ELF-1 (cell line): ENCODE measurements at places on chromosomes 13 and 19.

DNA sequence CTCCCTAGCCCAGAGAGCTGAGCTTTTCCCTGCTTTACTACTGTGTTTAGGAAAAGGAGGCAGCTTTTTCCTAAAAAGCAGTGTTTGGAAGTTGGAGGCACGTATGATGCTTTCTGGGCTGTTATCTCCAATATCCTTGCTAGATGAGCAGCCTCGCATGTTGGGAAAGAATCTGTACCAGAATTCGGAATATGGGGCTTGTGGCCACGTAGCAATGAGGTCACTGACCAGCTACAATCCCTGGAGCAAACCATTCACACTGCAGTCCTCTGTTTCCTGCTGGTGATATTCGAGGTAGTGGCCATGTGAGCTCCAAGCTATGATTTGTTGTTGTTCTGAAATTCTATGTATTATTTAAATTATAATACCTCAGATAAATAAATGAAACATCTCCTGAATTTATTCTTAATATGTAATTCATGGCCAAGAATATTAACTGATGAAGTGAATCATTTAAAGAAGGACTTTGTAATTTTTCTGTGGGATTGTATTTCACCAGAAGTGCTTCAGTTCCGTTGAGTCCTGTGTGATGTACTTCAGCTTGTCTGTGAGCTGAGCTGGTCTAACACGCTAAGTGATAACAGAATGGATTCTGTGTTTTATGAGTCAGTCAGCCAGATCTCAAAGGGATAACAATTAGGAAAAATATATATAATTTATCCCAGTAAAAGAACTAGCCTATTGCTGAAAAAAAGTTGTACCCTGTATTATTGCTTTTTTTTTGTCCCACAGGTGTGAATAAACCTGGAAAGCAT lies 319.5 kb downstream of the SHISA2 start:
- DNase-seq = no peak

DNA sequence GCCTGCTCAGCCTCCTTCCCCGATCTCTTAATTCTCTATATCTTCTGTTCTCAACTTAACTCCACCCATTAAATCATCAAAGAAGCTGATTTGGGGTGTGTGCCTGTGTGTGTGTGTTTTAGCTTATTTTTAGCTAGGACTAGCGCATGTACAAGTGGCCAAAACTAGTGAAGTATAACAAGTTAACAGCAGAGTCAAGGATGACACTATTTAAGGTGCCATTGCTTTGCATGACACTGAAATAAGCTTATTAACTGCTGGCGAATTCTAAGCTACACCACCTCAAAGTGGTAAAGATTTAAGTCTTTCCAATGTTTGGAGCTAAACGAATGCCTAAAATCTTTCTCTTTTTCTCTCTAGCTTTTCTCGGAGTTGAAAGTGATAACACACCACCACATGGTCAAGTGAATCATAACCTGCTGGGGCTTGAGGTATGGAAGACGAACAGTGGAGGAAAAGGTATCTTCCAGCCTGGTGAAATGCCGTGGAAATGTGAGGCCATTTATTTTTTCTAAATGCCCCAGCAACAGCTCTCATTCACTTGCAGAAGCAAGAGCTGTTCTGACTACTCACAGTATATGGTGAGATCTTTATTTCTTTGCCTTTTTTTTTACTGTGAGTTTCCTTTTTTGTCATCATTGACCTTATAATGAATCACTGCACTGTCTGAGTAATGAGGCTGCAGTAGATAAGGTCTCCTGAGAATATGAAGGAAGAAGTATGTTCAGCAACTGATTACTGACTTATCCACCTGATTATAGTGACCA lies 570.3 kb downstream of the PCDH9 start:
- no peak for DNase-seq

DNA sequence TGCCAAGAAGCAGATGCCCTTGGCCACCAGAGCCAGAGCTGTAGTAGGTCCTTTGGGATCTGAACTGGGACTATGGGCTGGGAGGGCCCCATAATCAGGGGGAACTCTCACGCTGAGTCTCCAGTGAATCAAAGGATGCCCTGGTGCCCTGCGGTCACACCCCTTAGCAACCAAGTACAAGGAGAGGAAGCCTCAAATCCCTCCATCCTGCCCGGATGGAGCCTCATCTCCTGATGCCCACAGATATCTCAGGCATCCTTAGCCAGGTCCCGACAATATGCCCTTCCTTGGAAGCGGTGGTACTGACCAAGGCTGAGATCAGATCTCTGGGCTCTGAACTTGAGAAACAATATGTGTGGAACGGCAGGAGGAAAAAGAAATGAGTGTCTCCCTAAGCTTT lies 1.7 kb downstream of the PLEKHA4 start:
- no peak for DNase-seq

- DNase-seq = peak; percentile 2
These were observed 4.2 kb downstream of the FPR3 start for GRCh38 chr19:51799034-51799773.

GRCh38 chr19:38550376-38550775 lies 67.4 kb downstream of the MAP4K1 start:
- DNase-seq = no peak

GRCh38 chr13:39877134-39877533 lies 221.7 kb downstream of the COG6 start:
- no peak for DNase-seq

GRCh38 chr19:51196181-51196580 lies 28.7 kb upstream of the CD33 start:
- no peak for DNase-seq

DNA sequence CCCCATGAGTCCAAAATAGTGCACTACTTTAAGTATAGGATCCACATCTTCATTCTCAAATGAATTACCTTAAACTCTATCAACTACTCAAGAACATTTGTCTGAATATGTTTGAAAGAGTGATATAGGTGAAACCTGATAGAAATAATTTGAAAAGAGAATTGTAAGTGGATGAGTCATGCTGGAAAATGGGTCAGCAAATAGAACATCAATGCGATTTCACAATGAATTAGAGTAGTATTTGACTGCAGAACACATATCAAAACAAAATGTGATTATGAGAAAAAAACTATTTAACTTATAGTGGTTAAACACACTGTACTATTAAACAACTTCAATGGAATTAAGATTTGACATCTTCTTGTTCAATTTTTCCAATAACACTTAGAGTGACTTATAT lies 300.6 kb upstream of the KLHL1 start:
- DNase-seq = no peak

- DNase-seq = no peak
These were observed 2532.9 kb downstream of the PCDH9 start for GRCh38 chr13:64697226-64697625.

GRCh38 chr19:51891193-51891747 lies 3.5 kb upstream of the ZNF577 start:
- peak; percentile 37 for DNase-seq

- no peak for DNase-seq
These were observed 16.3 kb downstream of the PLA2G4C start for GRCh38 chr19:48094129-48094854.

GRCh38 chr19:47097396-47098201 lies 16.0 kb downstream of the ZC3H4 start:
- no peak for DNase-seq

DNA sequence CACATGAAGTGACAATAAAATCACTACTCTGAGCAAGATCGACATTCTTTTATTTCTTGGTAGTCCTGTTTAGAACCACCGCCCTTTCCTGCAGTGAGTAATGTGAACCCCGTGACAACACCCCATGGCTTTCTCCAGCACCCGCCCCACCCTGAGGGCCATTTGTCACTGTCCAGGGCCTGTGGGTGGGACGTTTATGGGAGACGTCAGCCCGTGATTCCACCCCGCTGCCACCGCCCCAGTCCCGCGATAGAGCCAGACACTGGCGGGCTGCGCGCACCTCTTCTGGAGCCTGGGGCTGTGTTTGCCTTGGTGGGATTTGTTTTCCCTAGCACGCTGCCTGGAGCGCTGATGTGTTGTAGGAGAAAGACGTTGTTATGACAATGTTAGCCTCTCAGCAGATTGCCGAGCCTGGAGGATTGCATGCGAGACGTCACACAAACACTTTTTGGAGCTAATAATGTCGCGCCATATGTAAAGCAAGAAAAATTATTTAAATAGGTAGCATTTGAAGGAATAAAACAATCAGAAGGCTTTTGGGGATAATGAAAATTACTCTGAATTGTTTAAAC lies 263.7 kb downstream of the TEX29 start:
- DNase-seq = peak; percentile 69

- no peak for DNase-seq
These were observed 9.1 kb downstream of the ZNF555 start for GRCh38 chr19:2850256-2850925.

- DNase-seq = no peak
These were observed 50.6 kb downstream of the HSPH1 start for GRCh38 chr13:31111136-31111535.

GRCh38 chr13:21684576-21684975 lies 13.7 kb downstream of the FGF9 start:
- DNase-seq = no peak

- DNase-seq = no peak
These were observed 7.1 kb upstream of the KLK5 start for GRCh38 chr19:50959731-50960500.

DNA sequence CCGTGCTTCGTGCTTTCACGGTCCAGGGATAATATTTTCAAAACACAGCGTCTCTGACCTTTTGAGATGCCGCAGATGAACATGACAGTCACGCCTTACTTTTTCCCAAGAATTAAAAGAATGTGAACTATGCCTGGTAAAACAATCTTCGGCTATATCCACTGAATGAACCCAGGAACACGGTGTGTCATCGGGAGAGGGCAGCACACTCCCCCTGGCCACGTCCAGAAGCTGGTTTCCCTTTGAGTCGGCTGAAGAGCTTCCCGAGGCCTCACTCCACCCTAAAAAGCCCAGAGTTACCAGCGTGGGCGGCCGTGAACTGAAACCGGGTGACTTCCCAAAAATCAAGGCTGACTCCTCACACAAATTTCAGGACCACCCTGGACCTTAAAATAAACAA lies 22.9 kb upstream of the SHISA2 start:
- peak; percentile 29 for DNase-seq

DNA sequence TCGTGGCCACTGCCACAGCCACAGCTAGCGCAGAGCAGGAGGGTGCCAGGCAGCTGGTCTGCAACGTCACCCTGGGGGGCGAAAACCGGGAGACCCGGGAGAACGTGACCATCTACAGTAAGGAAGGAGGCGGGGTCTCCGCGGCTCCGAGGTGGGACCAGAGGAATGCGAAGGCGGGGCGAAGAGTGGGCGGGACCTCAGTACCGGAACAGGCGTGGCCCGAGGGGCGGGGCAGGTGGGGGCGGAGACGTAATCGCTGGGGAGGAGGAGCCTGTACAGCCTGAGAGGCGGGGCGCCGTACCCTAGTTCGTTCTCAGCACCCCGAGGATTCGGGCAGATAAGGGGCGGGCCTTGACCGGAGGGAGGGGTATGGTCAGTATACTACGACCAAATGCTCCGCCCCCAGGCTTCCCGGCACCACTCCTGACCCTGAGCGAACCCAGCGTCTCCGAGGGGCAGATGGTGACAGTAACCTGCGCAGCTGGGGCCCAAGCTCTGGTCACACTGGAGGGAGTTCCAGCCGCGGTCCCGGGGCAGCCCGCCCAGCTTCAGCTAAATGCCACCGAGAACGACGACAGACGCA lies 2.5 kb downstream of the ICAM5 start:
- DNase-seq = peak; percentile 83

DNA sequence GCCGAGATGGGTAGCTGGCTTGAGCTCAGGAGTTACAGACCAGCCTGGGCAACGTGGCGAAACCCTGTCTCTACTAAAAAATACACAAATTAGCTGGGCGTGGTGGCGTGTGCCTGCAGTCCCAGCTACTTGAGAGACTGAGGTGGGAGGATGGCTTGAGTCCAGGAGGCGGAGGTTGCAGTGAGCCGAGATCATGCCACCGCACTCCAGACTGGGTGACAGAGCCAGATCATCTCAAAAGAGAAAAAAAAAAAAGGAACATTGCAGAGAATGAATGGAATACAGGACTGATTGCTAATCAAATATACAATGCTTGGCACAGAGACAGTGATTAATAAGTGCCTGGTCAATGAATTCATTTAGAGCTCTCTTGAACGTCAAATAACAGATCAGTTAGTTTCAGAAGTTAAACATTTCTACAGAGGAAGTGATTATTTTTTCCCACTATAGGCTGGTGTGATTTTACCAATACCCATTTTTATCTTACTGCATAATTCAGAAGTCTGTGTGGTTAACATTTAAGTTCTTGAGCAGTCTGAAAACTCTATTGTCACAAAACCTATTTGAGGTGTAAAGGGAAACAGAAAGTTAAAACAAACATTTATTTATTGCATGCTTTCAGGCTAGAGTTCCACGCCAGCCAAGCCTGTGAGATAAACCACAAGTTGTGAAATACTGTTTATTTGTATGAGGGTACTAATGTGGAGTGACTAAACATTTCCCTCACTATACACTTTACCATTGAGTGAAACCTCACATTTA lies 7.7 kb upstream of the TBC1D4 start:
- no peak for DNase-seq

DNA sequence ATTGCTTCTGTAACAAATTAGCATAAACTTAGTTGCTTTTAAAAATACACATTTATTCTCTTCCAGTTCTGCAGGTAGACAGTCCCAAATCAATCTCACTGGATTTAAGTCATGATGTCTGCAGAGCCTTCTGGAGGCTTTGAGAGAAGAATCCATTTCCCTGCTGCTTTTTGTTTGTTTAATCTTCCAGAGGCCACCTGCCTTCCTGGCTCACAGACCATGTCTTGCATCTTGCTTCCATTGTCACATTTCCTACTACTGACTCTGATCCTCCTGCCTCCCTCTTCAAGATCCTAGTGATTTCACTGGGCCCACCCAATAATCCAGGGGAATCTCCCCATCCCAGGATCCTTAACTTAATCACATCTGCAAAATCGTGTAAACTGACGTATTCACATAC lies 473.3 kb downstream of the ITGBL1 start:
- DNase-seq = no peak

GRCh38 chr13:23996456-23996855 lies 99.2 kb upstream of the C1QTNF9B start:
- DNase-seq = no peak
